ENCODE measurements at places on chromosomes 5 and 9. TPM values are rescaled to one million over a fixed set of nuclear protein-coding genes. Genes with fewer than 3 reads are reported as not detected.

PCDHA1 gene
- polyA plus RNA-seq = not detected

AFF4 gene
- 44.4 TPM for polyA plus RNA-seq

SLC35A4 gene
- 107 TPM for polyA plus RNA-seq

FOCAD gene
- polyA plus RNA-seq = 5.6 TPM

- DNase-seq = no peak
Observed at GRCh38 chr9:33106827-33107621, 30.6 kb upstream of the SMU1 start.

- DNase-seq = no peak
Observed at GRCh38 chr5:42785756-42786155, 25.9 kb downstream of the SELENOP start.

- no peak for DNase-seq
Observed at GRCh38 chr9:3447788-3448187, 78.0 kb downstream of the RFX3 start.
